Mucosa of descending colon (tissue), 3 donors: ENCODE measurements at places on chromosomes 3 and 15.

GRCh38 chr3:58693940-58694850 lies 27.6 kb upstream of the FAM3D start:
- DNase-seq: no peak

DNA sequence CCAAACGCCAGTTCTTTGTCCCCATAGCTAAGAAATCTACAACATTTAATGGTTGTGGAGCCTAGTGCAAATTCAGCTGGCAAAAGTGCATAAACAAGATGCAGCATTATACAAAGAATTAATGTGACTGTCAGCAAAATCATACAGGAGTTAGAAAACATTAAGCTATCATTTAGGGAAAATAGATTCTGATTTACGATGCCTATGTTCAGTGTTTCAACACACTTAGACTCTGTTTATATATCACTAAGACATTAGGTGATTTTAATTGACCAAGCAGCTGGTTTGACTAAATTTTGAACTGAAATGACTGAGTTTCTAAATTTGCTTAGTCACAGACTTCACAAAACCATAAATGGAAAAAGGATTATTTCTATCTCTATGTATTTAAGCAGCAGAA lies 1076.8 kb downstream of the TBL1XR1 start:
- DNase-seq: no peak

DNA sequence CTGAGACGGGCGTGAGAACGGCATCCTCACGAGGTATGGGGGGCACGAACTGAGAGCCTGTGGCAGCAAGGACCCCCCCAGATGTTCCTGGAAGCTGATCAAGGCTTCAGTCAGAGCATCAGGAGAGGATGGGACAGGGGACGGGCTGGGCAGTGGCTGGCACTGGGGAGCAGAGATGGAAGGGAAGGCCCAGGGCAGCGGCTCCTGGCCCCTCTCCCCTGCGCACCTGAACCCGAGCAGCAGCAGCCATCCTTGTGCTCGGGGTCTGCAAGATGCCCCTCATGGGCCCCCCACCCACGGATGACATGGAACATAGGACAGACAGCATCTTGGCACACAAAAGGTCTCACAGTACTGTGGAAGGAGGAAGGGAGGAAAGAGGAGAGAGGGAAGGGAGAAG lies 51.3 kb downstream of the DHX30 start:
- no peak for DNase-seq

DNA sequence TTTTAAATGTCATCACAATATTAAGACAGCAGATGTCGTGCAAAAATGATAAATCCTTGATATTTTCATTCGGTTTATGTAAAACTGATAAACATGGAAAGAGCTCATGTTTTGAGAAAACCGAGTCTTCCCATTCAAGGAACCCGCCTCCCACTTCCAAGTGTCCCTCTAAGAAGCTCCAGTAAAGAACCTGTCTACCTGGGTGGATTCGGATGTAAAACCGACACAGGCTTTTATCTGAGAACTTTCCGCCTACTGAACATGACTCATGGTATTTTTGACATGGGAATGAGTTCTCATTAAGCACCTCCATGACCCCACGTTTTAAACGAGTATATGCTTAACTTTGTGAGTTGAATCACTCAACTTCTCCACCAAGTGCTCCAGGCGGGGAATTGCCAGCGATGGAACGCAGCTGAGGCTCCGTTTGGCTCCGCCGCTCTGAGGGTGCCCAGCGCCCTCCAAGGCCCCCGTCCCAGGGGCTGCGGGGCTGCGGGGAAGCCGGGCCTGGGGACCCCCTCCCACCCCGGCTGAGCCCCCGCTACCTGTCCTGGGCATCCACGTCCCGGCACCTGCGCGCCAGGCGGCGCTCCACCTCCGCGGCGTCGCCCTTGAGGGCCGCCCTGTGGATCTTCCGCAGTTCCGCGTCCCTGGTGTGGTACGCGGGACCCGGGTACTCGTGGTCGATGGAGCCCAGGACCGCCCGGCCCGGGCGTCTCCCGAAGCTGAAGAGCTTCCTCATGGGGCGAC lies 119.9 kb downstream of the LMLN start:
- DNase-seq: no peak

DNA sequence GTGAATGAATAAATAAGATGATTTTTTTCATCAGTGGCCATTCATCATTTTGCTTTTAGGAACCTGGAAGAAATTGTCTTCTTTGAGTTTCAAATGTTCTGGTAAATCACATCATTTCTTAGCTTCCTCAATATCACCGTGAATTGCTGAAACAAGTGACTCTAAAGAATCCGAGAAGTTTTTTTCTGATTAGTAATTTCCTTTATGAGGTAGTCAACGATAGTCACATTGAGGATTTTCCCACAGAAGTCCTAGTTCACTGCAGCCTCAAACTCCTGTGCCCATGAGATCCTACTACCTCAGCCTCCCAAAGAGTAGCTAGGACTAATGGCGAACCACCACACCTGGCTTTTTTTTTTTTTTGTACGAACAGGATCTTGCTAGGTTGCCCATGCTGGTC lies 3.6 kb upstream of the TMPRSS7 start:
- no peak for DNase-seq

- DNase-seq: peak; percentile 18
Observed at GRCh38 chr3:81352867-81353266, 408.6 kb downstream of the GBE1 start.

- no peak for DNase-seq
Observed at GRCh38 chr15:68372291-68372811, 59.6 kb downstream of the ITGA11 start.

GRCh38 chr3:20480786-20481365 lies 294.9 kb upstream of the SGO1 start:
- DNase-seq: no peak

DNA sequence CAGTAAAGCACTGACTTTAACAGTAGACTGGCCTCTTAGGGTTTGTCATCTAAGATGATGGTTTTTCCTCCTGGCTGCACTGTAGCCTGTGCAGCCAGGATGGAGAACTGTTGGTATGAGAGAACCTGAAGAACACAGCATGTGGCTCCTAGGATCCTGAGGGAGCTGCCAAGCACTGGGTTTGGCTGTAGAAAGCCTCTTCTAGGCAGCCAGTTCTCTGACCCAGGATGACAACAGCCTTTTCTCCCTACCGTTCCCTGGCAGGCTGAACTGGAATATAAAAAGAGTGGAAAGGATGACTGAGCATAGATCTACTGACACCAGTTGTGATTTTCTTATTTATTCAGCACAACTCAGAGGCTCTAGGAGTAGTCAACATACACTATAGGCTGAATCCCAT lies 34.3 kb upstream of the MANF start:
- DNase-seq: no peak
